ENCODE measurements at places on chromosomes 7 and 10. TPM values are rescaled to one million over a fixed set of nuclear protein-coding genes. Genes with fewer than 3 reads are reported as not detected.

DNA sequence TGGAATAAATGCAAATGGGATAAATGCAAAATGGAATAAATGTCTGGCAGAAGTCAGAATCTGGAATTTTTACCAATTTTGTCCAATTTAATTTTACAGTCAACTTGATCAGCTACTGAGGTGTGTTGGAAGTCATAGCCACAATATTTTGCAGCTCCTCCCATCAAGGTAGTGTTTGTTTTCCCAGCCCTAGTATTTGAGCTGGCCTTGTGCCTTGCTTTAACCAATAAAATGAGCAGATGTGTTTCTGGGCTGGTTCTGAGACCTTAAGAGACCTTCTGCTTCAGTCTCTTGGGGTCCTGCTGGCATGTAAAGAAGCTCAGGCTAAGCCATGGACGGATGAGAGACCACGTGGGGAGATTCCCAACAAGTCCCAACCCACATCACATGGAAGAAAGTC is 42.7 kb upstream of the RSBN1L start:
- no peak for DNase-seq

DNA sequence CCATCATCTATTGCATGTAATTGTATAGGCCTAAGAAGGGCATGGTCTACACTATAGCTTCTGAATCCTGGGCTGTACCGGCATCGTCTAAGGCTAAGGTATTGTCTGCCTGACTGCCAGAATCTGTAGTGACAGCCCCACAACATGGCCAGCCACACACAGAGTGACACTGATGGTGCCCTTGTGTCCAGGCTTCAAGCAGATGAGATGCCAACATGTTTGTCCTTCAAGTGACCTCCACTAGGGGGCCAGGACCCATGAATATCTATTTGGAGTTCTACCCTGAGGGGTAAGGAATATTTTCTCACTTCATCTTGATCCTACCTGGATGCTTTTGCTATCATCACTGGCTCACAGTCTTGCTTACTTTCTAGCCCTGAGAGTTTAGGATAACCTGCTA is 1.5 kb downstream of the CYP3A7 start:
- DNase-seq = no peak

DNA sequence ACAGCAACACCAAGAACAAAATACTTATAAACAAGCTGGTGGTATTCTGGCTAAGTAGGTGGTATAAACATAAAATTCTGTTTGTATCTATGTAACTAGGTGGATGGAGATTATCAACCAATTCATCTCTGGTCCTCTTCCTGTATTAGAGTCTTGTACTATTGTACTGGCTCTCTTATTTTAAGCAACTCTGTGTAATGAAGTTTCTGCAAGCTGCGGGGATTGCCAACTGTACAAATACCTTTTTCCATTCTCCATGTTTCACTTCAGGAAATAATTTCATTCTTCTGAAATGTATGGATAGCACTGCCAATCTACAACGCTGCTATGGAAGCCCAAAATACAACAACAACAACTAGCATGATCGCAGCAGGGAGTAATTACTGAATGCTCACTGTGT is 44.8 kb downstream of the JAZF1 start:
- DNase-seq = no peak

GRCh38 chr7:29281782-29282541 is 87.4 kb downstream of the CHN2 start:
- DNase-seq = peak; percentile 48

GRCh38 chr10:83373671-83374070 is 765.6 kb upstream of the GHITM start:
- DNase-seq = no peak

DNA sequence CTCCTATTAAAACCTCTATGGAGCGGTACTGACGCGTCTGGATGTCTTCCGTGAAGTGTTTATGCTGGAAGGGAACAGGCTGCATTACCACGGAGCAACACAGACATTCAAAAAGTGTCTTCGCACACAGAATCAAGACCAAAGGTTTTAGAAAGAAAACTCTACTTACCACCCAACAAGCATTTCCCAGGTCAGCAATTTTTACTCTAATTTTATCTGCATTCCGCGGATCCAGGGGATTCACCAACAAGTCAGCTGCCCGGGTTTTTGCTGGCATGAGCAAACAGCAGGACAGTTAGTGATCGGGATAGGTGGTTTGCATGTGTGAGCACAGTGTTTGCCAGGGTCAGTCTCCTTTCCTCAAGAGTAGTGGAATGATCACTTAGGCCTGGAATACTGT is 118.8 kb downstream of the KMT2E start:
- DNase-seq = no peak

RNLS gene
- total RNA-seq = 22.5 TPM

GNB2 gene
- total RNA-seq = 101 TPM

OR6B1 gene
- not detected for total RNA-seq
